ENCODE measurements at places on chromosomes 7 and 10.
A peak's percentile ranks its signal among the peaks of the same experiment; 100 is the strongest.

- no peak for DNase-seq
Observed at GRCh38 chr7:154255324-154255723, 203.1 kb downstream of the DPP6 start.

DNA sequence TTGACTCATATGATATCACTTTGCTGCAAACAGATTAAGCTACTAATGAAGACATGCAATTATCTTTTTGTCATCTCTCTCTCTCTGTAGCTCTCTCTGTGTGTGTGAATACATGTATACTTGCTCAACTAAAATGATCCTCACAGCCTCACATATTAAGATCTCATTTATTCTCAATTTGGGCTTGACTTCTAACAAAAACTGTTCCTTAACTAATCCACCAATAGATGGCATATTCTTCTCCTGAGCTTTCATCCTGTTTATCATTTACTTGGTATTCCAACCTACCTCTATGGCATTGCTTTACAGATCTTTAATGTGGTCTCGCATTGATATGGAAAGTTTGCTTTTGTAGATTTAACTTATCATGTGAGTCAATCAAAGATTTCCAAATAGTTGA is 540.4 kb downstream of the CNTNAP2 start:
- DNase-seq, result no peak

- DNase-seq, result no peak
Observed at GRCh38 chr10:71631007-71631861, 88.3 kb downstream of the C10orf105 start.

GRCh38 chr10:51139176-51139575 is 64.9 kb downstream of the PRKG1 start:
- DNase-seq, result peak; percentile 41

All from foreskin fibroblast (primary cell).